T-cell (primary cell): ENCODE measurements at places on chromosomes 5 and 9.
A peak's percentile ranks its signal among the peaks of the same experiment; 100 is the strongest.

DNA sequence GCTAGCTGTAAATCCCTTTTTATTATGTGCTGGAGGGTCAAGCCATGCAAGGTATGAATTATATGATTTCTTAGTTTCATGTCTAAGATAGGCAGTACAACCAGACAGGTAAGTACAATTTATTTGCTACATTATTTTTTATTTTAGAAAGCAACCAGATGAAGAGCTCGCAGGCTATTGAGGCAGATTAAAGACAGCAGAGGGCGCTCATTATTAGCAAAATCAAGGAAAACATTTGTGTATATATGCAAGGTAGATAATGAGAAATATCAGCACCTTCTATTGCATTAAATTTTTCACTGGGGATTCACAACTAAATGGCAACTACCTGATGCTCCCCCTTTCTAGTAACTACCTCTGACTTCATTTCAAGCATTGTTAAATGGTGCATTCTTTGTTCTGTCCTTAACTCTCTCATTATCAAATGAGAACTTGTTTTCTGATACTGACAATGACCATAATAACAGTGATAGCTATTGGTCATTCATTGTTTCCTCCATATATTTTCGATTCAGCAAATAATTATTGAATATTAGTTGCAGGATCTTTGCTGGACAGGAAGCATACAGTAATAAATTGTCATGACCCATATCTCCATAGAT, 8.6 kb downstream of the SCGB3A2 start:
- no peak for DNase-seq

DNA sequence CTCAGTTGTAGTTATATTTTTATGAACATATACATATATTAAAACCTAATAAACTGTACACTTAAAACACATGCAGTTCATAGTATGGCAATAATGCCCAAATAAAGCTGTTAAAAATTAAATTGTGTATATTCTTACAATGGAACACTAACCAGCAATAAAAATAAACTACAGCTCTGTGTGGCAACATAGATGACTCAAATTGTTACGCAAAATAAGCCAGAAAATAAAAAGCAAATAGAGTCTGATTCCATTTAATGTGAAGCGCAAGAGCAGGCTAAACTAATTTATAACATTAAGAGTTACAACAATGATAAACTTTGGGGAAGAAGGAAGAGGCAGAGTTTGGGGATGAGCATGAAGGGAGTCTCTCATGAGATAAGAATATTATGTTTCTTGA, 597.3 kb downstream of the TLE1 start:
- no peak for DNase-seq

- DNase-seq, result no peak
These were observed 223.4 kb downstream of the ZNF608 start for GRCh38 chr5:124522992-124523391.

DNA sequence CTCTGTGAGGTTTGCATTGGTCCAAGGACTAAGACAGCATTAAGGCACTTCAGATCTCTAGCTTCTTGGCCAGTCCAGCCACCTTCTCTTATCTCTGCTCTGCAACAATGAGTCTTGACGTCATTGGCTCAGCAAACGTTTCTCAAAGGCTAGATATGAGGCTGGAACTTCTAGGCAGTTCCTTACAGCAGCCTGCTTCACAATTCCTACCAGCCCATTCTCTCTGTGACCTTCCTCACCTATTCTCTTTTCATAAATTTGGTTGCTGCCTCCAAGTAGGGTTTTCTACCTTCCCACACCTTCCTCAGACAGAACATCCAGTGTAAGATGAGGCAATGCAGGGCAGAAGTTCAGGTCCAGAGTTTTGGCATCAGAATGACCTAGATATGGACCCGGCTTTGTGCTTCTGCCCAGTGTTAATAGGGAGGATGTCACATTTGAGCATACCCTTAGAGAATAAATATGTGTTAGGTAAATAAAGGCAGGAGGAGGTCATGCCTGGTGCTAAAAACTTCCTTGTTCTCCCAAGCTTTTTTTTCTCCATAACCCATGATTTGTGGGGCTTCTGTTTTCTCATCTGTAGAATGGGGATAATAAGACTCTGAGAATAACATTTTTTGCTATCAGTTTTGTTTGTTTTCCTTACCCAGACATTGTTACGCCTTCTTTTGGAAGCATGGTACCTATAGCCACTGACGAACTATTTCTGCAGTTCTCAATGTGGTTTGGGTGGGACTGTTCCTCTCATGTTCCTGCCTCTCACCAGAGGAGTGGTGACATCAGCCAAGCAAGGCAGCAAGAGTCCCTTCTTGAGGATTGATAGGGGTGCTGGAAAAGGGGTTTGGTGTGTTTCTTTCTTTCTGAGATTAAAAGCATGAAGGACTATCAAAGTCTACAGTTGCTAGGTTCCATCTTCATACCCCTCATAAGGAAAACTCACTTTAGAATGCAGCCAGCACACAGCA, 220.6 kb upstream of the TRIM32 start:
- no peak for DNase-seq

GRCh38 chr9:14175778-14176177, 138.2 kb downstream of the NFIB start:
- DNase-seq, result no peak

DNA sequence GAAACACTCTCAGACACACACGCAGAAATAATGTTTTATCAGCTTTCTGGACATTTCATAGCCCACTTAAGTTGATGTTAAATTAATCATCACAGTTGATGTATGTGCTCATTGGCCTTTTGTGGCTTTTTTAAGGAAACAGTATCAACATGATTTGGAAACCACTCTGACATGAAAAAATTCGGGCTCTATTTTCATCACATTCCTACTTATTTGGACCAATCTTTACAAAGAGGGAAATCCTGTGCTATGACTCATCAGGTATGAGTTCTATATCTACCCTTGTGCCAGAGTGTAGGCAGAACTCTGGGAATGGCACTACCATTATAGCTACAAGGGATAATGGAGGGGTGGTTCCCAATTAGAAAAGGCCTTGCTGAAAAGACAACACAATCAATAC, 388.4 kb upstream of the PTGER4 start:
- DNase-seq, result no peak

DNA sequence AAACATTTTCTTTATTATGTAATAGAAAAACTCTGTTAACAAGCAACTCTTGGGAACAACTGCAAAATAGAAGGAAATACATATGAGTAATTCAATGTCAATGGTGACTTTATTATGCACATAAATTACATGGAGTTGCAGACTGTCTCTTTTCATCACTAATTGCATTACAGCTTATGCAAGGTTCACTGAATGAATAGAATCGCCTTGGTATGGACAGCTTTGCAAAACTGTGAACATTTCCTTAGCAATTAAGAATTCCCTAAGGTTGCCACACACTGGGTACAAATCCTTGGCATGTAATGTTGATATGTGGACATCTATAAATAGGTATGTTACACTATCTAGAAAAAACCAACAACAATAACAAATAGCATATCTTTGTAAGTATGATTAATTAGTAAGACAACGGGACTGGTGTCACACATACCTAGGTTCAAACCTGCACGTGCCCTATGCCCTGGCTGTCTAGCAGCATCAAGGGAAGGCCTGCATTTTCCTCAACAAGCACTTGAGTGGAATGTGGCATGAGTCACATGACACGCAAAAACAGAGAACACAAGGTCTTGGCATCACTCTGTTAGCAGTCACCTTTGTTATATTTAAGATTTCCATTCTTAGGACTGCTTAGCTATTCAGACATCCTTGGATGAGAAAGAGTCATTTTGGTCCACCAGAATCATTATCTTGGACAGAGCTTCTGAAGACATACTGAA, 263.9 kb downstream of the CTNND2 start:
- no peak for DNase-seq

GRCh38 chr9:81549500-81550206, 139.7 kb downstream of the TLE1 start:
- DNase-seq, result no peak

DNA sequence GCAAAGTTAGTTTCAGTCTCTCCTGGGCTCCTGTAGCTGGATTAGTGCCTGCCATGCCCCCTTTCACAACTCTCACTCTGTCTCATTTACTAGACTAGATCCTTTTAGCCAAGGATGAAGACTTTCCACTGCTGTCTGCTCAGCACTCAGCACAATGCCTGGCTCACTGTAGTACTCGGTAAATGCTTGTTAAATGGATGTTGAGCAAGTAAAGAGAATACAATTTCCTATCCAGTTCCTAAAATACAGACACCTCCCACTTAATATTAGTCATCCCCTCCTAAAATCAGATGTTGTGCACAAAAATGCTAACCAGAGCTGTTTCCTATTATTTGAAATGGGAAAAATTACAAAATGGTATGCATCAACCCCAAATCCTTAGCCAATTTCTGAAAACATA, 195.8 kb downstream of the SREK1 start:
- DNase-seq, result no peak

DNA sequence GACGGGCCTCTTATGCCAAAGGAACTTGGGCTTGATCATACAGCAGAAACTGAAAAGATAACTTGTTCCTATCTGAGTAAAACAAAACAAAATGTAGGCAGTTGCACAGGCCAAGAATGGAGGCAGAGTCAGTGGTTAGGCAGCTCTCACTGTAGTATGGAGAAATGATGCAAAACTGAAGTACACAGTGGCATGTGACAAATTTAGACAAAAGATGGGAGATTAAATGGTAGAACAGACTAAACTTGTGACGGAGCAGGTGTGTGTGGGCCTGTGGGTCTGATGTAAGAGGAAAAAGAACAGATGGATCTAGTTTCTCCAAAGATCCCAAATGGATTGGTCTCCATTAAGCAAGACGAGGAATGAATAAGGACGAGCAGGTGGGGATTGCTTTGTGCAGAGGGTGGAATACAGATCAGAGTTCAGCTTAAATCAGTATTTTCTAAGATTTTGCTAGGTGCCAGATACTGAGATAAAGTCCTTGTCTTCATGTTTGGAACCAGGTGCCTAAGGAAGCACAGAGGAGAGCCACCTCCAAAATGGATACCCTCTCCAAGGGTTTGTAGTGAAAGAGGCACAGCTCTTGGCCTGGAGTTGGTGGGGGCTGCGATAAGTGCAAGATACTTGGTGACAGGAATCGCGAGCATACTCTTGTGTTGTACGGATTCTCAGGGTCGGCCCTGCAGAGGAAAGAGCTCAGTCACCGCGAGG, 722 bp upstream of the DCP2 start:
- no peak for DNase-seq

DNA sequence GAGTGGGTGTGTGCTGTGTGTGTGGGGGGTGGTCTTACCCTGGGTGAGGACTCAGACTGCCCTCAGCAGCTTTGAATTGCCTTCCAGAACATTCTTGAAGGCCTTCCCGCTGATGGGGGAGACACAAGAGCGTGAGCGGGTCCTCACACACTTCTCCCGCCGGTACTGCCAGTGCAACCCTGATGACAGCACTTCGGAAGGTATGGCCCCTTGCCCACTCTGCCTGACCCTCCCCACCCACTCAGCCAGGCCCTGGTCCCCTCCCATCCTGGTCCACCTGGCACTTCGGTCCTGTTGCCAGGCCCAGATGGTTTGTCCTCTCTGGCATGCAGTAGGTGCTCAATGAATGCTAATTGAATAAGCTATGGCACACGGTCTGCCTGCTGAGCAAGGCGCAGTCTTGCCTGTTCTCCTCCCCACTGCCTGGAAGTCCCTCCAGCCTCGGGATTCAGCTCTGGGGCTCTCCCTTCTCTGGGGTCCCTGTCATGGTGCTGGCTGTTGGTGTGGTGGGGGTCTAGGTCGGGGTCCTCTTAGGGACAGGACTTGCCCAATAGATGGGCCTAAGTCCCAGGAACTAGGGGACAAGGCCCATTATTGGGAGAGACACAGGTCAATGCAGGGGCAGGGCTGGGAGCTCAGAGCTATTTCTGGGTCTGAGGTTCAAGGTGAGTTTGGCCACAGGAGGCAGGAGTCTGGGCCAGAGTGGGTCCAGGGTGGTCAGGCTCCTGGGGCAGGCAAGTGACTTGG, 26.4 kb downstream of the PSD2 start:
- no peak for DNase-seq

GRCh38 chr9:38090170-38090569, 21.1 kb upstream of the SHB start:
- no peak for DNase-seq

DNA sequence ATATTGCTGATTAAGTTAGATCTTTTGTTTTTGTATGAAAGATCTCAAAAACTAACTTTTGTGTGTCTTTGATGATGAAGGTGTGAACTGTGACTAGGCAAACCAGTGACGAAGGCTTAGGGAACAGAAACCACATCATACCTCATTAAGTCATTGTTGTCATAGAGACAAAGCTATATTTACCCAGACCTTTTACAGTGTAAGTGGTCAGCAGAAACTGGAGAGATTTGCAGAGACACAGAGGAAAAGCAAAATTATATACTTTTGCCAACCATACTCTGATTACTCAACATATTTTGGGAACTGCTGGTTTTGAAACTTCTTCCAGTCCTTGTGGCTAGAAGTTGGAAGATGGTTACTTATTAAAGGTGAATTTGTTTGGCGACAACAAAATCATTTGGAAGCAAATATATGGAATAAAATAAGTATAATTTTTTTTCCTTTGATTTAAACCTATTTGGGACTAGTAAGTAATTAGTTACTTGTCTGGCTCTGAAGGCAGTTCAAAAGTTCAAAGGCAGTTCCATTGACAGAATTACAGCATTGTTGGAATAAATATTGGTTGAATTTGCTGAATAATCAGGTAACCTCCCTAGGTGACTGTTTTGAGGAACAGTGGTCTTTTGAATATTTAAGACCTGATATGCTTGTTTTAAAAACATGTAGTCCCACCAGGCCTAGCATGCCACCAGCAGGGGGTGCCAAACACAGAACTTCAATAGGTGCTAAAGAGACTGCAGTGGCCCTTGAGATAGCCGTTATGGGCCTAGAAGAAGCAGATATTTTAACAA, 103.8 kb downstream of the RPS23 start:
- DNase-seq, result peak; percentile 26

GRCh38 chr9:122122903-122123632, 30.0 kb upstream of the TTLL11 start:
- DNase-seq, result peak; percentile 83

DNA sequence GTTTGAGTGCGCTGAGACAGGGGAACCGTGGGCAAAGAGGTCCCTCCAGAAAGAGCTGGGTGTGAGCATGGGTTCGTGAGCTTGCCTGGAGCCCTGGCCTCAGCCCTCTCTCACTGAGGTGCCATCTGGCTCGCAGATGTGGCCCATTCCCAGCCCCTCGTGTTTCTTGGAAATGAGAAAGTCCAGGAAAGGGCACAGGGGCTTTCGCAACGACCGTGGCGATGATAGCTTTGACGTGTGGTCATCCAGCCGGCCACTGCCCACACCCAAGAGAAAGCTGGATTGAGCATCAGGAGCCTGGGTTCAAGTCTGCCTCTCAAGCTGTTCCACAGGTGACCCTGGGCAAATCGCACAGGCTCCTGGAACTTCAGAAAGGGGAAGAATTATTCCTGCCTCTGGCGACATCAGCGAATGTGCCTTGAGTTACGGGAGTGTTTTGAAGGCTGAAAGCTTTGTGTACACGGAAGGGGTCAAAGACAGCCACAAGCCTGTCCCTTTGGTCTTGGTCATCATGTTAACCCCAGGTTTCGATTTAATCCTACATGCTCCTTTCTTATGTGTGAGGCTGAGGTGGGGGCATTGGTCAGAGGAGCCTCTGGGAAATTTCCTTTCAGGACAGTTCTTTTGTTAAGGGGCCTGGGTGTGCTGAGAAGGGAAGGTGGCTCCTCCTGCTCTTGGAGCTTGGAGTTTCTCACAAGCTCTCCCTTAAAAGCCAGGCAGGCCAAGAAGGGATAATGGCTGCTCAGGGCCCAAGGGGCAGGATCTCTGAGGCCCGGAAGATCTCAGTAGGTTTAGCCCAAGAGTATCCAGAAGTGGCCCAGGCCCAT, 41.7 kb upstream of the IL17B start:
- no peak for DNase-seq
